NCI-H1105 (cell line): ENCODE measurements at places on chromosomes 5 and 9.

- no peak for DNase-seq
These were observed 53.8 kb downstream of the CD180 start for GRCh38 chr5:67142816-67143215.

GRCh38 chr5:40834391-40834848 lies 602 bp downstream of the RPL37 start:
- DNase-seq: peak; percentile 2

- DNase-seq: no peak
These were observed 295.6 kb downstream of the PDE4D start for GRCh38 chr5:59597690-59598546.

GRCh38 chr5:114308508-114308907 lies 53.4 kb upstream of the KCNN2 start:
- no peak for DNase-seq

DNA sequence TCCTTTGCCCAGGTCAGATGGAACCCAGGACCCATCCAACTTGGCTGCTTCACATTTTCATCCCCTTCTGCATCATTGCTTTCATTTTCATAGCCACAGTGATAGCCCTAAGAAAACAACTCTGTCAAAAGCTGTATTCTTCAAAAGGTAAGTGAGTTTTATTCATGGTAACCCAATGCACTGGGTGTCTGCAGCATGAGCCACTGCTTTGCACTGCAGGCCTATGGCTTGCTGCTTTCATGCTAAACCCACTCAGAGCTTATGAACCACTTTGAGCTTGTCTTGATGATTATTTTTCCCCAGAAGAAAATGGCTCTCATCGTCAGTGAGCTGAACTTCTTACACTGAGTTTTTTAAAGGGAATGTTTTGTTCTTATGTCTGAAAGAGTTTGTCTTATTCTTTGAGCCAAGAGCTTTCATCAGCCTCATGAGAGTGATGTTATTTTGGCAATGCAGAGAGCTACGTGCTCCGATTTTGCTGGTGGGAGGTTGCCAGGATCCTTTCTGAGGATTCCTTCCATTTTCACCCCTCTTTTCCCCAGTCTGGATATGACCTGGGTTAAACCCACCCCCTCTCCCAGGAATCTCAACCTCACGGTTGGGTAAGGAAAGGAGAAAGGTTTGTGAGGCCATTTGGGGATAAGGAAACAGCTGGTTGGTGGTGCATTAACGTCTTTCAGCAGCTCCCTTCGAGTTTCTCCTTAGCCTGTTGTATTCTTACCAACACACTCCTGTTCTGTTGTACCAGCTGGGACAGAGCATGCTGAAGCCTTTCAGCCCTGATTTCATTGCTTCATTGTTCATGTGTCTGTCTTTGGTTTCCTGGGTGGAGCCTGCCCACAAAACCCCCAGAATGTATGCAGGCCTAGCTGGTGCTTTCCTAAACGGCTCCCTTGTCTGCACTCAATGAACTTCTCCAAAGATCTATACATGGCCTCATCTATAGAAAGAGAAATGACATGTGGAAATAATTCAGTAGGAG lies 47.6 kb downstream of the PDCD1LG2 start:
- DNase-seq: no peak

GRCh38 chr5:1411099-1411498 lies 34.1 kb downstream of the SLC6A3 start:
- DNase-seq: no peak

GRCh38 chr9:2798423-2798822 lies 45.5 kb downstream of the PUM3 start:
- no peak for DNase-seq

GRCh38 chr9:21210311-21210710 lies 3.4 kb upstream of the IFNA10 start:
- no peak for DNase-seq

DNA sequence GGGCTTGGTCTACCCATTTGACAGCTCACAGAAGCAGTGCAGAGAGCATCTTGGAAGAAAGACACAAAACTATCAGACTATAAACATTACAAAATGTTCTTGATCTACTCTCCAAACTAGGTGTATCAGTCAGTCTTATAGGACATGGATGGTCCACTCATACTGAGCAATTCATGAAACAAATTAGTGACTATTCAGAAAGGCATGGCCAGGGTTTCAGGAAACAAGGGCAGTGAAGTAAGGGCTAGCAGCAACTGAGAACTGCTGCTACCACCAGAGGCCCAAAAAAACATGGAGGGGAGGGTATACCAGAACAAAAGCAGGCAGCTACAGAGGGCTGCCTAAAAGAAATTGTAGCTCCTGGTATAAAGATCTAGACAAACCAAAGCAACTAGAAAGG lies 287.0 kb downstream of the PIK3R1 start:
- no peak for DNase-seq

DNA sequence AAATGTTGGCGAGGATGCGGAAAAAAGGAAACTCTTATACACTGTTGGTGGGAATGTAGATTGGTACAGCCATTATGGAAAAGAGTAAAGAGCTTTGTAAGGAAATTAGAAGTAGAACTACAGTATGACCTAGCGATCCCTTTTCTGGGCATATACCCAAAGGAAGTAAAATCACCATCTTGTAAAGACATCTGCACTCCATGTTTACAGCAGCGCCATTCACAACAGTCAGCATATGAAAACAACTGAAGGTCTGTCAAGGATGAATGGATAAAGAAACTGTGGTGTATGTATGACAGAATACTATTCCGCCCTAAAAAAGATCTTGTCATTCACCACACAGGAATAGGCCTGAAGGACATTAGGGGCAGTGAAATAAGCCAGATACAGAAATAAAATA lies 27.7 kb upstream of the SLC25A51 start:
- DNase-seq: no peak

- no peak for DNase-seq
These were observed 40.2 kb downstream of the NSUN2 start for GRCh38 chr5:6592601-6593000.

DNA sequence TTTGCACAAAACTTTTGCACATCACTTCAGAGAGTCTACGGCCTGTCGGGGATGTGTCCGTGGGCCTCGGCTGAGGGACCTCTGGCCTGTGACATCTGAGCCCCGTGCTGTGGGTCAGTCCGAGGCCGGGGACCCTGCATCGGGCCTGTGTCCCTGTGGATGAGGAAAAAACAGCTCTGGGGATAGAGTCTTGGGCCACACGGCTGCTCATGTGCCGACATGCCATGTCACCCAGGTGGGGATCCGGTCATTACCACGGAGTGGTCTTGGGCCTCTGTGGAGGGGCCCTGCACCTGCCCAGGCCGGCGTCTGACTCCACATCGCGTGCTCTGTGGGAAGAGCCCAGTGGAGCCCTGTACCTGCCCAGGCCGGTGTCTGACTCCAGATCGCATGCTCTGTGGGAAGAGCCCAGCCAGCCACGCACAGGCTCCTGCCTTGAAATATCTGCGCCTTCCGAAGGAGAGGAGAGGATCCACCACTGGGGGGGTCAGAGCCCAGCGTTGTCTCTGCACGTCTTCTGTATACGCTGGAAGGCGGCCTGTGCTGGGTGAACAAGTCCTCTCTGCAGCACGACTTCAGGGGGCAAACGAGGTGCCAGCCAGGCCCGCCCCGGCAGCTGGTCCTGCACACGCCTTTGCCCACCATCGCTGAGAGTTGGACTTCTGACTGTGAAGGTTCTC lies 27.5 kb upstream of the IRX4 start:
- no peak for DNase-seq

DNA sequence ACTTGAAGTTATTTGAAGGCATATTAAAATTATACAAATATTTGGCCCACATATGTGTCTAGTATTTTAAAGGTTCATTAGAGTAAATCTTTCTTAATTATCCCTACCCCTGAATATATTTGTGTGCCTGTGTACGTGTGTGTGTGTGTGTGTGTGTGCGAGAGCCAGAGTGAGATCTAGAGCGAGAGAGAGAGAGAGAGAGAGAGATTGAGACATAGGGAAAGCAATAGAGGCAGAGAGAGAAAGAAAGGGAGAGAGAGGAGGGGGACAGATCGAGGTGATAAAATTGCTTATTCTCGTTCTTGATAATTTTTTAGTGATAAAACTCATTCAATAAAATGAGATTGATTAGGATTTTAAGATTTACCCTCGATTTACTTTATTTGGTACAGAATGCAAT lies 47.4 kb downstream of the ADAMTS19 start:
- DNase-seq: no peak

GRCh38 chr9:116643691-116644090 lies 43.4 kb upstream of the TRIM32 start:
- no peak for DNase-seq

- no peak for DNase-seq
These were observed 136.3 kb downstream of the ACTBL2 start for GRCh38 chr5:57346328-57346727.

DNA sequence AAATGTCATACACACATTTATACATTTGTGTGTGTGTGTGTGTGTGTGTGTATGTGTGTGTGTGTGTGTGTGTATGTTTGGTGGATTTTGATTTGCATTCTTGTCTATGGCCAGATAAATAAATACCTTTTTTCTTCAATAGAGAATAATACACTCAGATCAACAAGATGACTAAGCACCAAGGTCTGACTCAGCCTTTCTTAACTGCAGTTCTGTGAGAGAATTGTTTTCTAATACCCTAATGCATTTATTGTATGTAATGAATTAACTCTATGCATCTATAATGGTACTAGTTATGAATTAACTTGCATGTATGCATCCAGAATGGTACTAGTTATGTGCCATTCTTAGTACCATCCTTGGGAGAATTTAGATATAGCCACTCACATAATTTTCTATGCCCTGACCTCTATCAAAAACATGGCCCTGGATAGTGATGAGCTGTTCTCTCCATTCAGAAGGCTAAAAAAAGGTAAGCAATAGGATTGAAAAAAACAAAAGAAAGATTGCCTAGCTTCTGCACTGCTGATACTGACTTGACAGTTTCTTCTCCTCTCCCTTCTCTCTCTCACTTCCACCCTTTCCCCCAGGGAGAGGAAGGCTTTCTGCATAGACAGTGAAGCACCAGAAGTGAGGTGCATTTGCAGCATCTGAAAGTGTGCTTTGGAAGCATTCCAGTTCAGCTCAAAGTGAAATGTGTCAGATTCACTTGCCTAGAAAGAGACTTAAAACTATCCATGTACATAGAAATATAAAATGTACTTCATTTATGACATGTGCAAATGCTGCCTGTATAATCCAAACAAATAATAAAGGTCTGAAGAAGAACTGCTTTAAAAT lies 55.1 kb upstream of the CCDC112 start:
- no peak for DNase-seq

- DNase-seq: no peak
These were observed 50.5 kb downstream of the HACD4 start for GRCh38 chr9:20980832-20981455.

GRCh38 chr9:98374385-98375051 lies 119.1 kb upstream of the TBC1D2 start:
- DNase-seq: no peak

DNA sequence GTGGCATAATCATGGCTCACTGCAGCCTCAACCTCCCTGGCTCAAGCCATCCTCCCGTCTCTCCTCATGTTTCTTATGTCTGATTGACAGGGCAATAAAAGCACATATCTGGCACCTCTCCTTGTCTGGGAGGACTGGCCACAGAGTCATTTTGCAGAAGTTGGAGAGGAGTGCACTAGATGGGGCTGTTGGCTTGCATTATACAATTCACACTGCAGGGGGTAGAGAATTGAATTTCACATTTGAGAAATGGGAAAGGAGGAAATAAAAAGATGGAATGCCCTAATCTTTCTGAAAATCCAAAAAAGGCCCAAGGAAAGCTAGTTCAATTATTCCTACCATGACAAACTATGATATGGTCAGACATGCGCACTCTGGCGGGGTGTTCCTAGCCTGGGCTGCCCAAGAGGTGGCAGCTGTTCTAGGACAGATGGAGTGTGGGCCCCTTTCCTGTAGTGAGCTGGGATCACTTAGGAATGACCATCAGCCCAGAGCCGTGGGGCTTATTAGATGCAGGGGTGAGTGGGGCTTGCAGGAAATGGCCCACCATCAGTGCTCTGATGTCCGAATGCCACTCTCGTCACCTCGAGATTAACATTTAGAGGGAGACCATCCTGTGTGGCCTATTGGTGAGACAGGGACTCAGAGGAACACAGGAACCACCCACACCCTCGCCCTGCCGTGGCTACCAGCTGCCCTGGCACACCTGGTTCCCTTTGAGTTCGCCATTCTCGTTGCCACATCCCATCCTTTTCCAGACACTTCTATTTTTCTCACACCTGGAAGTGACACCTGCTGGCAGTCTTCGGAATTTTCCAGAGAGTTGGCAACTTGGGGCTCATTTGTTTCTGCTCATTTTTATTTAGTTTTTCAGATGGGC lies 21.8 kb upstream of the ANKRD18A start:
- DNase-seq: peak; percentile 18

GRCh38 chr5:152246401-152246800 lies 158.7 kb downstream of the NMUR2 start:
- DNase-seq: no peak

- DNase-seq: no peak
These were observed 10.4 kb downstream of the PTCH1 start for GRCh38 chr9:95506428-95506677.

DNA sequence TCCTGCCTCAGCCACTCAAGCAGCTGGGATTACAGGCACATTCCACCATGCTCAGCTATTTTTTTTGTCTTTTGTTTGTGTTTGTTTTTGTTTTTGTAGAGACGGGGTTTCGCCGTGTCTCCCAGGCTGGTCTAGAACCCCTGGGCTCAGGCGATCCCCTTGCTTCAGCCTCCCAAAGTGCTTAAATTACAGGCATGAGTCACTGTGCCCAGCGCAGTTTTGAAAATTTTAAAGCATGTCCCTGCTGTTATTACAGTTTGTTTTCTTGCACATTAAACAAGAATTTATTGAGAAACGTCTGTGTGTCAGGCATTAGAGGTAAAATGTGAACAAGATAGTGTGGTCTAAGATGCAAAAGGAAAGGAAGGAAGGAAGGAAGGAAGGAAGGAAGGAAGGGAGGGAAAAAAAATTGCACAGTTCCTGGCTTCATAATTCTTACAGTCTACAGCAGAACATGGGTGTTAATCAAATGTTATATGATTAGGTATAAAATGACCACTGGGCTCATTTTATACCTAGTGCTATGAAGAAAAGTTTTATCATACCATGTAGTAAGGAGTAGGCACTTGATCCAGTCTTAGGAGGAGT lies 205.4 kb downstream of the SNX18 start:
- no peak for DNase-seq

GRCh38 chr5:132639706-132640130 lies 18.3 kb upstream of the IL13 start:
- no peak for DNase-seq

DNA sequence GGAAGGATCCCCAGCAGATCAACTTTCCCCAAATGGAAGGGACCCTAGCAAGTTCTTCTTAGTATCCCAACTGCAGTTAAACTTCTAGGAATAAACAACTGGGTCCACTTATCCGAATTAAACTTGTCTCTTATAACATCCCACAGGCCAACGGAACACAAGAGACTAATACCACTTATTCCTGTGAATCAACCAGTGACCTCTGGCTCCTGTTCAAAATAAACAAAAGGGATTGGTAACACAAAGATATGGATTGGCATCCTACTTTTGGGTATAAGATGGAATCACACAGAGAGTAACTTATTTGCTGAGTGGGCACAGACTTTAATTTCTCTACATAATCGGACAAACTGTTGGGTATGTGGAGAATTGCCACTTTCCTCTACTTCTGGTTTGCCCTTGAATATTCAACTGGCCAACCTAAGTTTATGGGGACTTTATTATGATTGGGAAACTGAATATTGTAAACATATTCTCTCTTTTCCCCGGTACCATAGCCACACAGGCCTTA lies 12.4 kb upstream of the PAIP1 start:
- DNase-seq: no peak
